ENCODE measurements at places on chromosomes 11 and 22.

DNA sequence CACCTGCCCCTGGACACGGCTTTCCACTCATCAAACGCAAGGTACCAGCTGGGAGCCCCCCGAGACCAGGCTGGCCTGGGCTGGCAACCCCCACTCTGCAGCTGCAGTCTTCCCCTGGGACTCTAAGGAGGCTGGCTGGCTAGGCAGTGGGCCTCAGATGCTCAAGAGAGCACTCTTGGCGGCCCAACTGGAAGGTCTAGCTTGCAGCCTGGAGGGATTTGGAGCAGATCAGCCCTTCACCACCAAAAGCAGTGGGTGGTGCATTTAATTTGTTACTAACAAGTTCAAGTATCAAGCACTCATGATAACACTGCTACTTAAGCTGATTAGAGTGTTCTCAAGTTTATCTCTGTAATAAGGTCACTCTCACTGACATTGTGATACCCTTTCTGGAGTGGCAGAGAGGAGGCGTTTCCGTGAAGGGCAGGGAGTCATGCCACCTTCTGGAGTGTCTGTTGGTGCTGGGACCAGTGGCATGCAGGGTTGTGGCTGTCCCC is 21.5 kb downstream of the C22orf23 start:
- DNase-seq, result no peak

- DNase-seq, result no peak
Observed at GRCh38 chr11:8194956-8195355, 26.1 kb upstream of the RIC3 start.

DNA sequence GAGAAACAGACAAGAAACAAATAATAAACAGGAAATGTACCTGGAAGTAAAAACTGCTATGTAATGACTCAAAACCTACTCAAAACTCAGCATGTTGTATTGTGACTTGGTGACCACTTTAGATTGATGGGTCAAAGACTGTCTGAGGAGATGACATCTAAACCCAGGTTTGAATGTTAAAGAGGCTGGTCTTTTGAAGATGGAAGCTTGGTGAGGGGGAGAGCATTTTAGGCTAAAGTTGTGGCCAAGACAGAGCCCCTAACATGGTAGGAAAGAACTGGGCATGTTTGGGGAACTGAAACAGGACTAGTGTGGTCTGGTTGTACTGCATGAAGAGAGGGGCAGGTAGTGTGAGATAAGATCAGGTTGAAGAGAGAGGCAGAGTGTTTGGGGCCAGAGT is 85.3 kb upstream of the MYO18B start:
- no peak for DNase-seq

DNA sequence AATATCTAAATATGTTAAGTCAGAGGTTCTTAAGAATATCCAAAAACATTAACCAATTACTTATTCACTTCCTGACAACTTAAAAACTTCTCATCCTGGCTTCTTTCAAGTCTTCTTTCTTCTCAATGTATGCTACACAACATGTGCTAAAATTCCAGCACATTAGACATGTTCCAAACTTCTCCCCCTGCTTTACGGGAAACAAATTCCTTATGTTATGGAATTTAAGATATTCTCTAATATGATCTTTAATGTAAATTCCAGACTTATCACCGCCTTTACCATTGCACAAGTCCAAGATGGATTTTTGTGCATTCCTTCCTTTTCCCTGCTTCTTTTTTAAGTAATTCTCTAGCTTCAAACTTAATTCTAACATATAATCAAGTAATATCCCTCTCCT is 964.5 kb upstream of the CHORDC1 start:
- no peak for DNase-seq

- no peak for DNase-seq
Observed at GRCh38 chr11:96075532-96075959, 151.6 kb upstream of the MTMR2 start.

DNA sequence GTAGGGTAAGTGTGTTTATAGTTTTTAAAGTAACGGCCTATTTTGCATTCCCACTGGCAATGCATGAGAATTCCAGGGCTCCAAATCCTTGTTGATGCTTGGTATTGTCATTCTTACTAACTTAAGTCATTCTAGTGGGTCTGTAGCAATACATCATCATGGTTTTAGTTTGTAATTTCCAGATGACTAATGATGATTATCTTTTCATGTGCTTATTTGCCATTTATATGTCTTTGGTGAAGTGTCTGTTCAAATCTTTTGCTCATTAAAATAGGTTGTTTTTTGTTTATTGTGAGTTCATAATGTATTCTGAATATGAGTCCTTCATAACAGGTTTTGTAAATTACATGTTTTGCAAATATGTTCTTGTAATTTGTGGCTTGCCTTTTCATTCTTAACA is 31.2 kb downstream of the MTMR3 start:
- DNase-seq, result no peak

DNA sequence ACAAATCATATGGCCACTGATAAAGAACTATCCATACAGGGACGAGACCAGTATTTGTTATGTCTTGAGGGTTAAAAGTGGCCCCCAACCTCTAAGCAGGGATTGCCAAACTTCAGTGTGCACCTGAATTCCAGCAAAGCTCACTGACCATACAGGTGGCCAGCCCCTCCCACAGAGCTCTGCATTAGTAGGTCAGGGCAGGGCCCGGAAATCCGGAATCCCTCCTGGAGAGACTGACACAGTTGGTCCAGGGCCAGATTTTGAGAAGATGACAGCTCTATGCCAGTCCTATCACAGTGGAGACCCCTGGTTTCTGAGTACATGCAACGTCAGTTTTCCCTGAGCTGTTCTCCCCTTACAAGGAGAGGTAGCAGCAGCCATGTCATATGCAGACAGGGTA is 20.8 kb downstream of the VPS37C start:
- DNase-seq, result peak; percentile 25

DNA sequence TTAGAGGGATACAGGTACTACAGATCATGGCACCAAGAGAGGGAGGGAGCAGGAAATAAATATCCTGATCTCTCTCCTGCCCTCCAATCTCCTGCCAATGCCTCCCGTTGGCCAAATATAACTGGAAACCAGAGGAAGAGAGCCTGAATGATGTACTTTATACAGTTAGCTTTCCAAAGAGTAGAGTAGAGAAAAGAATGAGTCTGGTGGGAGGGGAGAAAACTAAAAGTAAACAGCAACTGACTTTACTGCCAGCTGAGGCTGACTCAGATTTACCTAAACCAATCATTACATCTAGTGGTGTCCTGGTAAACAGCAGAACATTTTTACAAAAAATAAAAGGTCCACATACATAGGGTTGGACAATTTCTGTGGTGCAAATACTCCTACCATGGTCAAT is 5.1 kb downstream of the MPZL3 start:
- no peak for DNase-seq

DNA sequence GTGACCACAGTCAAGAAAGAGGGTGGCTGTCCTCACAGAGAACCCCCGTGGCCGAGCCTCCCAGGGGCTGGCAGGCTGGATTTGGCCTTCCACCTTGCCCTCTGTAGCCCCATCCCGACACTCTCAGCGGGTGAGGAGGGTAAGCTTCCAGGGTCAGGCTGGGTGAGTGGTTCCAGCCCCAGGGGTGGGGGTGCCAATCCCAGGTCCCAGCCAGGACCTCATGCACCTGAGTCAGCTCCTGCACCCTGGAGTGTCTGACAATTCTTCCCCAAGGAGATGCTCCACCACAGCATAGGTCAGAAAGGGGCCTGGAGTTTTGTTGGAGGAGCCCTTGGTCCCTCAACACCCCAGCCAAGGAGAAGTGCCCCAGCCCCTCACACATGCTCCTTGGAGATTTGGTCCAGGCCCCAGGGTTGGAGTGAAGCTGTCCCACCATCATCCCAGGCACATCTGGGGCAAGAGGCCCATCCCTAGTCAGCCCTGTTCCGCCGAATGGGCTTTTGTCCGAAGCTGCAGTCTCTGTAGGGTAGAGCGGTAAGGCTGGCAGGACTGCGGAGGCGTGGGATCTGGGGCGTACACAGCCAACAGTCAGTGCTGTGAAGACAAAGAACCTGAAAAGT is 8.4 kb downstream of the LINC01488 start:
- DNase-seq, result no peak

DNA sequence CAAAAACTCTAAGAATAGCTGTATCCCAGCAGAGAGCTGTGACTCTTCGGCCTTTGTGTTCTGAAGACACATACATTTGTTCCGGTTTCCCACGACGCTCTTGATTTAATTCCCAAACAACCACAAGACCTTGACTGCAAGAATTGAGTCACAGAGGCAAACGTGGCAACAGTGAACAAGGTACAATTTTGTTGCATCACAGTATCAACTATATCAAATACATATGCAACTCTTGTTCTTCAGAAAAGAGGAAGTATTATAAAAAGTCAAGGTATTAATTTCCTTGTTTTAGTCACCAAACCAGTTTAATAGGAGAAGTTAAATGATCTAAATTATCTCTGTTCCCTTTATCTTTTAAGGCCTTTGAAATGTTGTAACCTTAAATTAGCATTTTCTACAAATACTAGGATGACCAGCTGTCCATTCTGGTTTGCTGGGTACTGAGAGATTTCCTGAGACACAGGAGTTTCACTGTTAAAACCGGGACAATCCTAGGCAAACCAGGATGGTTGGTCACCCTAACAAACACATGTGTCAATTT is 11.1 kb downstream of the HPS5 start:
- no peak for DNase-seq

- DNase-seq, result no peak
Observed at GRCh38 chr22:46993633-46994032, 231.2 kb downstream of the TBC1D22A start.

DNA sequence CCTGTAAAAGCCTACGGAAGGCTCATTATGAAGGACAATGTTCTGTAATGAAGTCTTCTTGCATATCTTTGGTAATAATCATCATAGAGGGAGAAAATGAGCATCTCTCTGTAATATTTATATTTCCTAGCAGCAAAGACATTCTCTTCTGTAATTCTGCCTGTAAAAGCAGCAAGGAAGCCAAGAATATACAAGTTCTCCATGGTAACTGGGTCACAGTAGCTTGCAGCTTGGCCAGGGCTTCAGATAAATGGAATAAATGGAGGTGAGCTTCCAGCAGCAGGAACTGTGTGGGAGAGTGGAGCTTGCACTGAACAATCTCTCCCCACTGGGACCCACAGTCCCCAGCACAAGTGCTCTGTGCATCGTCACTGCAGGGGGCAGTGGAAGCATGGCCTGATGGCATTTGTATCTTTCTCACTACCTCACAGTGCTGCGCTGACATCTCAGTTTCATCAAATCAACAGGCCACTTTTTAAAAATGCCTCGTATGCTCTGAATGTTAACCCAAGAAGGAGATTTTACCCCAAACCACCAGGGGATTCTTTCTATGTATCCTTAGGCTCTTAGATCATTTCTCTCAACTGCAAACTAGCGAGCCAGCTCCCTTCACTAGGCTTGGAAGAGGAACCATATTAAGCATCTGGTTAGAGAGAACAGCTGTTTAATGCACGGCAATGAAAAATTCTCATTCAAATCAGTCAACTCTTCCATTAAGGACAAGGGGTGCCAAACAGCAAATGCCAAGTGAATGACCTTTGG is 1059.7 kb downstream of the OPCML start:
- DNase-seq, result no peak

- no peak for DNase-seq
Observed at GRCh38 chr22:35044607-35045390, 21.2 kb upstream of the ISX start.

DNA sequence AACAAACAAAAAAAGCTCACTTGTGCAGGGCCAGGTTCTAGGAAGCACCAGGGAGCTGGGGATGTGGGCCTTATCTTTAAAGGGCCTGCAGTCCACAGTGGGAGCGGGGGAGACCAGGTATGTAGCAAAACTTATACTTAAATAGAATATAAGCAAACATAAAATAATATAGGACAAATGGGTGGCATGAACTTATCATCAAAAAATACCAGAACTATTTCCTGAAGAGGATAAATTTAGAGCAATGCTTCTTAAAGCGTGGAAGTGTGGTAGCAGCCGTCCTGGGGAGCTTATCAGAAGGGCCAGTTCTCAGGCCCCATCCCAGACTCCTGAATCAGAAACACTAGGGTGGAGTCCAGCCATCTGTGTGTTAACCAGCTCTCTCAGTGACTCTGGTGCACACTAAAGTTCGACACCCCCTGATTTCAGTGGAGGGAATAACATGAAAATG is 9.3 kb downstream of the VPS26B start:
- DNase-seq, result no peak

DNA sequence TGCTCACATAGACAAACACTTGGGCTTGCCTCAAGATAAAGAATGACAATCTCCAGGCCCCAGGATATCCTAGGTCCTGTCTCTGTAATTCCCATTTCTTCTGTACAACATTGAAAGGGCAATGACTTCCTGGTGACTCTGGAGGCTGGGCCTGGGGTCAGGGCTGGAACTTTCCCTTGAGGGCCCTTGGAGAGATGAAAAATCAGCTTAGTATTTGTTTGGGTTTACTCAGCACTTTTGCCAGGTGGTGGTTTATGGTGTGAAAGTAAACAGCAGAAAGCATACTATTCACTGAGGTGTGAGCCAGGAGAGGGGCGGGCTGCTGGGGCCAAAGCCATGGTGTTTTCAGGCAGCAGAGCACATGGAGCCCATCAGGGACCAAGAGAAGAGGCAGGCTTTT is 214.7 kb upstream of the NARS2 start:
- DNase-seq, result no peak

GRCh38 chr11:122628810-122629555 is 26.5 kb upstream of the UBASH3B start:
- DNase-seq, result peak; percentile 80

DNA sequence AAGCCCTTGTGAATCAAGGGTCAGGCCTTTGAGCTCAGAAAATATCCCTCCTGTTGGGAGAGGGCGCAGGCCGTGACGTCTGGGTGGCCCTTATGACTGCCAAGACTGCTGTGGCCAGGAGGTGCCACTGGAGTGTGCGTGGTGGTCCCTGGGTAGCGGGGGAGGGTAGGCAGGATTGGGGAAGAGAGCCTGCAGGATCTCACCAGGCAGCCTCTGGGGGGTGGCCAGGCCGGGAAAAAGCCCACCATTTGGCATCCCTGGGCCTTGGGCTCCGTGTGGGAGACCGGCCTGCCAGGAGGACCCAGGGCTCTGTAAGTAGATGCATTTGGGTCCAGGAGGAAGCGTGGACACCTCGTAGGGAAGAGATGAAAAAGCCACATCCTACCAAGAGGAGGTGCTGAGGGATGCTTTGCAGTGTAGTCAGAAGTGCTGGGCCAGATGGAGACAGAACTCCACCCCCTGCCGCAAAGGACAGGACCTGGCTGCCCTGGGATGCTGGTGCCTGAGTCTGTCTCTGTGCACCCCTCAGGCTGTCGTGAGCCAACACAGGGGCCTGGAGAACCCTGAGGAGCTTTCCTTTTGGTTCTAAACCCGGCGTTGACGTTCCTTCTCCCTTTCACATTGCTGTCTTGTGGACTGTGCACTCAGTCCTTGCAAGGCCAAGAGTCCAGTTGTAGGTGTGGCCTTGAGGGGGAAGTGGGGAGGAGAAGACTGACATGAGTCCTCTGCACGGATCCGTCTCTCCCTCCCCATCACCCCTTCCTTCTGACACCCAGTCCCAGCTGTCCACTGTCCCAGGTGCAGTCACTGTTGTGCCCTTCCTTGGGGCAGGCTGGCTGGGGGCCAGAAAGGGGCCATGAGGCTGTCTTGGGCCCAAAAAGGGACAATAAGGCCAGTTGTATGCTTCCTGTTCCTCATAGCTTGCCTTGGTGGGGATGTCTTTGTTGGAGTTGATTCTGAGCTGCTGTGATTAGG is 12.7 kb upstream of the MIEF1 start:
- peak; percentile 50 for DNase-seq

DNA sequence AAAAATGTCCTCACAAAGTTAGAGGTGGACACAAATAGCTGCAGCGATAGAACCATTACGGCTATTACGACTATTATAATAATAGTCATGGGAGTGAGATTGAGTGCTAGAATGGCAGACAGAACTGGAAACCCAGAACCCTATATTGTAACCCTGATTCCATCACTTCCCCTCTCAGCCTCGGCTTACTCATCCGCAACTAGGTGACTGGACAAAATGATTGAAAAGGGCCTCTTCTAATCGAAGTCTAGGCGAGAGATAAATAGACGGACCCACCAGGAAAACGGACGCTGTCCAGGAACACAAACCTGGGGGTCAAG is 629 bp downstream of the PSMA1 start:
- DNase-seq, result no peak

Data from sigmoid colon (tissue), 7 donors.